ENCODE measurements at places on chromosomes 5 and 9. TPM values are rescaled to one million over a fixed set of nuclear protein-coding genes. Genes with fewer than 3 reads are reported as not detected.

DNA sequence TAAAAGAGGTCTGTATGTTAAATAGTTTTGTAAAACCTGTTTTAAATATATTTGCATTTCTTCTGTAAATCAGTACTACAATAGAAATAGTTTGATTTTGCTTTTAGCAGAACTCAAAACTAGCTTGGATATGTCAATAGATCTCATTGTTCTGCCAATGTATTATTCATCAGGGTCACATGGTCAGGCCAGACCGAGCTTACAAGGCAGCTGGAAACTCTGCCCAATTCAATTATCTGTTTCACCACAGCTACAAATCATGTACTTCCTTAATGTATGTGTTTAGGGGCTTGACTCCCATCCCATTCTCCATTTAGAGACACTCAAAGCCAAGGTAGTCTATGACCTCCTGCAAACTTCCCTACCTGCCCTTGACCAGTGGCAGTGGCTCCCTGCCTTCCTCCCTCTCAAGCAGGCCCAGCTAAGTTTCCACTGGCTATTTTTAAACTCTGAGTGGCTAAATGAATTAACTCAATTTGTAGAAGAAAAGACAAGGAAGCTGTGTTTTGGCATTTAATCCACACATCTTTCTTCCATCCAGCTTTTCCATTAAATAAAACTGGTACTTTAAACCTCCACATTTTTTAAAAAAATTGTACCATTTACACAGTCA lies 46.4 kb upstream of the SELENOP start:
- H3K27me3 ChIP-seq, result peaks cover 20% of the 10 kb centered on the region
- H3K4me3 ChIP-seq, result no peak overlapping the region
- H3K27ac ChIP-seq, result no peak overlapping the region
- no peaks in the 10 kb centered on the region for H3K36me3 ChIP-seq
- H3K4me1 ChIP-seq, result no peaks in the 10 kb centered on the region

- DNase-seq, result no peak
- H3K27ac ChIP-seq, result no peak overlapping the region
- H3K36me3 ChIP-seq, result no peaks in the 10 kb centered on the region
- peaks cover 8% of the 10 kb centered on the region for H3K27me3 ChIP-seq
Observed at GRCh38 chr5:94746731-94747124, 128.3 kb downstream of the SLF1 start.

DNA sequence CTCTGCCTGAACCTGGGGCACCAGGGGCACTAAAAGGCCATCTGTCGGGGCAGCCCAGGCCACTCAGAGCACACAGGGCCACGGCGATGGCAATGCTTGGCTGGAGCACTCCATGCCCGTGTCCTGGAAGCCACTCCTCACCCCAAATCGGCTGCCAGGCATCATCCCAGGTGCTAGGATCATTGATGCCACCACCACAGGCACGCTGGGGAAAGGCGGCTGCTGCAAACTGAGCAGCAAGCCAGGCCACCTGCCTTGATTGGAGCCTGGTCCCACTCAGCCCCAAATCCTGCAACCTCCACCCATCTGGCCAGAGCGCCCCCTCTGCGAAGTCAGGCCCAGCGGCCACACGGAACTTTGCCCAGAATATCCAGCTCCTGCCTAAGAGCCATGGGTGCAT lies 67.8 kb downstream of the DEPDC1B start:
- peaks cover 2% of the 10 kb centered on the region for H3K36me3 ChIP-seq
- H3K27me3 ChIP-seq, result no peaks in the 10 kb centered on the region
- DNase-seq, result no peak
- H3K4me3 ChIP-seq, result no peak overlapping the region
- no peak overlapping the region for H3K27ac ChIP-seq

DNA sequence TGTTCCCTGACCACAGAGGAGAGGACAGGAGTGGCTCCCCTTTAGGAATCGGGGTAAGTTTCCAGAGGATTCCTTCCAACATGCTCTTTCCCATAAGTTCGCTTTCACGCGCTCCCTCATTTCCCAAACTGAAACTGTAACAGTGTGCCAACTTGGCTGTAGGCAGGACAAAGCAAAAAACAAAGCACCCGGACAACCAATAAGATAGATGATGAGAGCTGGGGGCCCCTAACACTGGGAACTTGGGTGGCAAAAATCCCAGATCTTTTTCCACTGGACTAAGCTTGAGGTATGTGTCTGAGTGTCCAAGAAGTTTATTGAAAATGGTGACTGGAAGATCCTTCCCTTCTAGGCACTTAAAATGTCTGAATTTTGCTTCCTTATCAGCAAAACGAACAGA lies 258.7 kb upstream of the IL12B start:
- no peak overlapping the region for H3K27ac ChIP-seq
- H3K27me3 ChIP-seq, result no peaks in the 10 kb centered on the region
- H3K4me3 ChIP-seq, result no peak overlapping the region
- DNase-seq, result no peak
- no peaks in the 10 kb centered on the region for H3K4me1 ChIP-seq
- no peaks in the 10 kb centered on the region for H3K36me3 ChIP-seq

The CDKN2A gene
- 0.89 TPM for total RNA-seq

The GFI1B gene
- not detected for total RNA-seq

Data from activated naive CD4-positive, alpha-beta T cell treated with anti-CD3 and anti-CD28 coated beads for 36 hours (primary cell).